ENCODE measurements at places on chromosomes 7 and 10.

GRCh38 chr10:14416308-14416700 is 85.6 kb upstream of the FRMD4A start:
- DNase-seq, result no peak

GRCh38 chr10:28984431-28984830 is 304.4 kb upstream of the LYZL1 start:
- DNase-seq, result peak; percentile 89

GRCh38 chr7:158407581-158408317 is 179.9 kb downstream of the PTPRN2 start:
- peak; percentile 17 for DNase-seq

DNA sequence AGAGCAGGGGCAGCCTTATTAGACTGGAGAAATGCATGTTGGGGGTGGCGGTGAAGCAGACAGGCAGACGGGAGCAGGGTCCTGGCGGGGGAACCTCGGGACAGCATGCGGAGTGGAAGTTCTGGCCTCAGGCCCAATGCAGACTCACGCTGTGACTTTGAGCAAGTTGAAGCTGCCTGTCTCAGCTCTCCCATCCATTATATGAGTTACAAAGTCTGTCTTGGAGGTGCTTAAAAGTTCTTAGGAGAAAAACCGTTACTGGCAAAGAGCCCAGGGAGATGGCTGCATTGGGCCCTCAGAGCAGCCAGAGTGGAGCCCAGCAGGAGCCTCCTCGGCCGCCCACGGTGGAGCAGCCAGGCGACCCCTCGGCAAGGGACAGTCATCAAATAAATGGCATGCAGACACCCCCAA is 509.5 kb downstream of the PLXNA4 start:
- DNase-seq, result peak; percentile 85

- DNase-seq, result no peak
These were observed 16.6 kb downstream of the ADGRA1 start for GRCh38 chr10:133104068-133104962.

DNA sequence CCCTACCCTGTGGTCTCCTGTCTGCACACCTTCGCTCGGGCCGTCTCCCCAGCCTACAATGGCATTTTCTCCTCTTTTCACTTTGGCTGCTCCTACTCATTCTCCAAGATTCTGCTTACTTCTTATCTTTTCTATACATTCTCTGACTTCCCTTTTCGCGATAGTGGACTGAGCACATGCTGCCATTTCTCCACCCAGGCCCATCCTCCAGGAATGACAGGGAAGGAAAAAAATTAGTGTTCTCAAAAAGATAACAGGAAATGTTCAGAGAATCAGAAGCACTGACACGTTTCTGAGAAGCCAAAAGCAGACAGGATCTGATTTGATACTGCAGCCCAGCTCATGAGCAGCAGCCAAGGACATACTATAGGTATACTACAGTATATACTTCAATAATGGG is 6.4 kb upstream of the ANXA11 start:
- no peak for DNase-seq

GRCh38 chr7:124924906-124925305 is 4.7 kb downstream of the POT1 start:
- no peak for DNase-seq

DNA sequence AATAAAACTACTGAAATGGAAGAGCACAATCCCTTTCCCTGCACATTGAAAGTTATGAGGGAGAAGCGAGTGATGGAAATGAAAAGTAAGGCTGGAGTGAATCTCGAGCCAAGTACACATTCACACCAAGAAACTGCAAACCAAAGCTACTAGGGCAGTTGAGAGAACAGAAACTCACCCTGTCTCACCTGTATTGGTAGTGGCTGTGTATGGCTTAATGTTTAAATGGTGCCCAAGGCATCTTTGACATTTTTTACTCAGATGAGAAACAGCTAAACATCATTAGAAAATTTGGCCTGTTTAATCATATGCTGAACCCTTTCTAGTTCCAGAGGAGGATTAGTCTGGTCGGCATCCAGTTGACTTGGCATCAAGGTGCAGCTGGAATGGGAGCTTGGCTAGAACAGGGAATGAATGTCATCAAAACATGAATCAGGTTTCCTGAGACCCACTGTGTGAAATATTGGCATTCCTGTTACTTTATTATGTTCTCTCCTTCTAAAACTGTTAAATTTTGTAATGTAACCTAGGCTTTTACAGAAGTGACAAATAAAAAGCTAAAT is 840.8 kb downstream of the GRM8 start:
- no peak for DNase-seq
